ENCODE measurements at places on chromosomes 7 and 10.

GRCh38 chr7:155166673-155167370 lies 96.7 kb downstream of the HTR5A start:
- no peak for DNase-seq

DNA sequence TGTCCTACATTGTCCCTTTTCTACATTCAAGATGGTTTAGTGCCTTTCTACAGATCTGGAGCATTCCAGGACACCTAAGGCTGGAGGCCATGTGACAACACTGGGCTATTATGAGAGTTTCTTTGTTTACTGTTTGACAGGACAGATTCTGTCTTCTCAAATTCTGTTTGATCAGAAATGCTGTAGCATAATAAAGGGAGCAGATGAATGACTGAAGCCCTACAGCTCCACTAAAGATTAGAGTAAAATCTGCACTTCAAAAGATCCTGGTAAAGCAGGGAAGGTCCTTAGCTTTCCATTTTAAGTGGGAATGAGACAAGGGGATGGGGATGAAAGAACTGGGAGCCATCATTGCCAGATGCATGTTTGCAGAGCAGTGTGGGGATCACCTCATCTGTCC lies 38.4 kb downstream of the TMEM229A start:
- no peak for DNase-seq

DNA sequence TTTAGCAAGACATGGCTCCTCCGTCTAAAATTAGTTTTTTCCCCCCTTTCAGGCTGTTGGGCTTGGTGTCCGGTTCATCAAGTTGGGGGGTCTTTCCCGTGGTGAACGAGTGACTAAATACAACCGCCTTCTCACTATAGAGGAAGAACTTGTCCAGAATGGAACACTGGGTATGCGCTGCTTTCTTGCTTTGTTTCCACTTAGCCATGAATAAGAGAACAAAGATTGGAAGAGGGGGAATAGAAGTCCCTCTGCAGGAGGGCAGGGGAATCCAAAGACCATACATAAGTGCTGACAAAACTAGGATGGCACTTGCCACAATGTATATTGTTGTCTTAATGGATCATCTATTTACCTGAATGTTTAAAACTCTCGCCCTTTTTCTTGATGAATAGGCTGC lies 30.5 kb downstream of the ENO4 start:
- no peak for DNase-seq

GRCh38 chr10:46035923-46036849 lies 5.8 kb upstream of the NCOA4 start:
- DNase-seq, result no peak

GRCh38 chr10:130169136-130169859 lies 33.1 kb downstream of the GLRX3 start:
- DNase-seq, result no peak

GRCh38 chr7:577741-578370 lies 58.2 kb upstream of the PDGFA start:
- DNase-seq, result no peak

DNA sequence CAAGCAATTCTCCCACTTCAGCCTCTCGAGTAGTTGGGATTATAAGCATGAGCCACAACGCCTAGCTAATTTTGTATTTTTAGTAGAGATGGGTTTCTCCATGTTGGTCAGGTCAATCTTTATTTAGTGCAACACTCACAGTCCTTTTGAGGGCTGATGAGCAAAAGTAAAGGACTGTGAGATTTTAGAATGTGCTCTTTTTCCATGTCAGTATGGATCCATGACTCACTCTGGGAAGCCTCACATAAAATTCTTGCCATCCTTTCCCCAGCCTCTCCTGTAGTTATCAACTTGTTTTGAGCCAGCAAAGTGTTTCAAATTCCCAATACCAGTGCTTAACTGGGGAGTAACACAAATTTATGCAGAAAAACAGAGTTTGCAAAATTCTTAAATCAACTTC lies 135.8 kb upstream of the CXCL12 start:
- no peak for DNase-seq

GRCh38 chr10:71598621-71599055 lies 120.9 kb downstream of the C10orf105 start:
- no peak for DNase-seq

DNA sequence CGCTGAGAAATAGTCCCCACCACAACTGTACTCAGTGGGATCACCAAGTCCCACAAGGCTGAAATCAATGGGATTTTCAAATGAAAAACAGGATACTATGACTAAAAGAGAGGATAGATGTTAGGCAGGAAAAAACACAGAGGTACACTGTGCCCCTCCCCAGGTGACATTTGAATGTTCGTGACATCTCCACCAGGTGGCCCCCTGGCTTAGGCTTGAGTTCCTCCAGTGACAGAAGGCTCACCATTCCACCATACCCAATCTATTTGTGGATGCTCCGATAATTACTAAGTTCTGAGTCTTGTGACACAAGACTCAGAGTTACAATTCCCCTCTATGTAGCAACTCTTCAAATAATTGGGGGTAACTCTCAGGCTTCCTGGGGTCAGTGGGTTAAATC lies 77.5 kb upstream of the KCNMA1 start:
- no peak for DNase-seq

GRCh38 chr7:127253281-127254162 lies 781 bp upstream of the GRM8 start:
- DNase-seq, result peak; percentile 18

DNA sequence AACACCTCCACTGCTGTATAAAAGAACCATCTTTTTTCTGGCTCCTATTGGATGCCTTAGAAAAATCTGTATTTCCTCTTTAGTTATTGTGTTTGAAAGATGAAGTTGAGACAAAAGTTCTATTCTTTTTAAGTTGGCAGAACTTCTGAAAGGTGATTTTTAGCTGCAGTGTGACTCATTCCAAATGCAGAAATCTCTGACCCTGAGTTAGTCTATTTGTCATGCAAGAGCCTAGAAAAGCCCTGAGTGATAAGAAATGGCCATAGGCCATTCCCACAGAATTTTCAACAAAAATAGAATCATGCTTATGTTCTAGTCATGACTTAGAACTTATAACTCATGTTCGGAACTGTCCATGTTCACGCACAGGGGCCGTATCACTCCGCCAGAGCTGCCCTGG lies 89.1 kb downstream of the EGFR start:
- no peak for DNase-seq

GRCh38 chr7:21169667-21170580 lies 258.0 kb upstream of the SP4 start:
- no peak for DNase-seq

- DNase-seq, result no peak
Measured at GRCh38 chr10:66218981-66219587, 706.8 kb upstream of the LRRTM3 start.

DNA sequence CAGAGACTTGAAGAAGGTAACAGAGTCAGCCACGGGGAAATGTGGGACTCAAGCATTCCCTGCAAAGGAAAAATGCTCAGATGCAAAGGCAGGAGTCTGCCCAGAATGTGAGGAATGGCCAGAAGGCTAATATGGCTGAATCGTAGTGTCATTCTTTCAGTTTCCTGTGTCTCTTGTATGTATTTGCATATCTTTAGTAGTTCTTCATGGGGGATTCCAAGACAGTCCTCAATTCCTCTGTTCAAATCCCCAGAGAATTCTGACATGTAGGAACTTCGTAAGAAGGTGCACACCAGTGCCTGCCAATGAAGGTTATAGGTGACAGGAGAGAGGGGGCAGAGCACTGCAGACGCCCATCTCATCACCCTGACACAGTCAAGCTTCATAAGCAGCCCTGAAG lies 154.4 kb downstream of the CACNB2 start:
- DNase-seq, result no peak

GRCh38 chr7:92731335-92732063 lies 104.9 kb downstream of the CDK6 start:
- no peak for DNase-seq

- no peak for DNase-seq
Measured at GRCh38 chr7:3207387-3207902, 93.6 kb upstream of the SDK1 start.

GRCh38 chr7:36620166-36620708 lies 104.1 kb downstream of the AOAH start:
- no peak for DNase-seq

DNA sequence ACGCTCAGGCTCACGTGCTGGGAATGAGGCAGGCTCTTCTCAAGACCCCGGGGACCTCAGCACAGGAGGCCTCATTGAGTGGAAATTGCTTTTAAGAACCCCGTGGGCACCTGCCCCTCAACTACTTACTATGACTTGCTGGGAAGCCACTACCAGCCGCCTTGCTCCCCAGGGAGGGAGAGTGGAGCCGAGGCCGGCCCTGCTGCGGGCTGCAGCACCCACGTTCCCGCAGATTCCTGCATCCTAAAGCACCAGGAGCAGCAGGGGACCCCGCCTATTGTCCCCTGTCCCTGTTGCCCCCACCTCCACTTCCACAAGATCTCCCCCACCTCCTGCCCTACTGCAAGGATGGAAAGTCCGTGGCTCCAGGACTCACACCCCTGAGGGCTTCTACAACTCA lies 541.6 kb upstream of the PFKP start:
- no peak for DNase-seq

DNA sequence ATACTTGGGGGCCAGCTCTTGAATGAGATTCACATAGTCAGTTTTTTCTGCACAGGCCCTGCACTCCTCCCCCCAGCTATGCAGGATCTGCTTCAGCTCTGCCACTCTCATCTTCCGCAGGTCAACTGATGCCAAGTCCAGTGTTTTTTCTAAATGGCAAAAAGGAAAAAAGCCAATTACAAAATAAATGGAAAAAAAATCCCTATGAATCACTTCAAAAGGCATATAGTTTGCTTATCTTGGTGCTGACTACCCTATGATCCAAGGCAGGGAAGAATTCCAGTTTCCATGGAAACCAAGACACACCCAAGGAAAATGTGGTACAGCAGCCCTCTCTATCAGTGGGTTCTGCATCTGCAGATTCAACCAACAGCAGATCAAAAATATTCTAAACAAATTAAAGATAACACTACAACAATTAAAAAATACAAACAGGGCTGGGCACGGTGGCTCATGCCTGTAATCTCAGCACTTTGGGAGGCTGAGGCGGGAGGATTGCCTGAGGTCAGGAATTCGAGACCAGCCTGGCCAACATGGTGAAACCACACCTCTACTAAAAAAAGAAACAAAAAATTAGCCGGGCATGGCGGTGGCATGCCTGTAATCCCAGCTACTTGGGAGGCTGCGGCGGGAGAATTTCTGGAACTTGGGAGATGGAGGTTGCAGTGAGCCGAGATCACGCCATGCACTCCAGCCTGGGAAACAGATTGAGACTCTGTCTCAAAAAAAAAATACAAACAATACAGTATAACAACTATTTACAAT lies 17.6 kb downstream of the CDNF start:
- DNase-seq, result no peak

- DNase-seq, result no peak
Measured at GRCh38 chr10:48399056-48399541, 92.6 kb downstream of the MAPK8 start.

GRCh38 chr10:104694074-104694473 lies 53.0 kb downstream of the SORCS3 start:
- DNase-seq, result no peak

- no peak for DNase-seq
Measured at GRCh38 chr7:45524445-45524844, 49.7 kb upstream of the ADCY1 start.

DNA sequence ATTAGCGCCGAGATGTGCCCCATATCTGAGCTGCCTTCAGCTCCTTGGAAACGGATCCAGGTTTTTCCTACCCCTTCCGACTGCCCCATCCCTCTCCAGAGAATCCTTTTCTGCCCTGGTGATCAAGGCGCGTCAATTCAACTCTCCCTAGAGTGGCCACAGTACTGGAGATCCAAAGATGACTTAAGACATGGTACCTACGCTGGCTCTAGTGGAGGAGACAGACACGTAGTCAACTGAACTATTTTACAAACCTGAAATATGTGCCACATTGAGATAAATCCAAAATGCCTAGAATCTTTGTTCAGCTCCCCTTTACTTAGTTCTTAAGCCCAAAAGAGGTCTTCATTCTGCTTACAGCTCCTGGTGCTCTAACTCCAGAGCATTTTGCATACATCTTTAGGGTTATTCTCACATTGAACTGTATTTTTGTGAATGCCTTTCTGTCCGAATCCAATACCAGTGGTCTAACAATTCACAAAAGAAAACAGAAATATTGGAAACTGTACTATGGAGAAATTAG lies 444 bp upstream of the TNPO3 start:
- no peak for DNase-seq
